Activated T-helper 9 cell treated with anti-CD3 and anti-CD28 coated beads, Interleukin-2, amount 50 U/mL, for 16 hours (primary cell): ENCODE measurements at places on chromosomes 7 and 10.

DNA sequence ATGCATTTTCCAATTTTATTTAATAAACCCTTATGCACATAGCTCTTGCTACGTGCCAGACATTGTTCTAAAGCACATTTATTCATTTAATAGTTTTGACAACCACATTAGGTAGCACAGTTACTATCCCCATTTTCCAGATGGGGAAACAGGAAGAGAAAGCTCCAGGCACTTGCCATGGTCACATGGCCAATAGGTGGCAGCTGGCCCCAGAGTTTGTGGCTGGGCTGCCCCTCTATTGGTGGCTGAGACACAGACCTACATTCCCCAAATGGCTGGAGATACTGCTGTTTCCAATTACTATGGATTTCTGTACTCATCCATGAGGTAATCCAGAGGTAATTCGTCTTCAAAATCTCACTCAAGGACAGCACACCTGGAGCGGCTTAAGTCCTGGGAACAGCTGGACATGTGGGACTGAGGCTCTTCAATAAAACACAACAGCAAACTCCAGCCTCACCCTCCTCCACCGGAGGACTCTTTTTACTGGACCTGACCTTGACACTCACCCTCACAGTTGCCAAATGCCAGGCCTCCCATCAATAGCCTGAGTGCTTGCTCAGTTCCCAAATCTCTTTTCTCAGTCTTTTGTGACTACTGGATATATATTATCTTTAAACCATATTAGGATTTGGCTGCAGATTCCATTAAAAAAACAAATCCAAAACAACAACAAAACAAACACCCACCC lies 106.1 kb downstream of the CLEC2L start:
- no peak for DNase-seq

- no peak for DNase-seq
Measured at GRCh38 chr7:92678291-92678920, 88.2 kb upstream of the FAM133B start.

DNA sequence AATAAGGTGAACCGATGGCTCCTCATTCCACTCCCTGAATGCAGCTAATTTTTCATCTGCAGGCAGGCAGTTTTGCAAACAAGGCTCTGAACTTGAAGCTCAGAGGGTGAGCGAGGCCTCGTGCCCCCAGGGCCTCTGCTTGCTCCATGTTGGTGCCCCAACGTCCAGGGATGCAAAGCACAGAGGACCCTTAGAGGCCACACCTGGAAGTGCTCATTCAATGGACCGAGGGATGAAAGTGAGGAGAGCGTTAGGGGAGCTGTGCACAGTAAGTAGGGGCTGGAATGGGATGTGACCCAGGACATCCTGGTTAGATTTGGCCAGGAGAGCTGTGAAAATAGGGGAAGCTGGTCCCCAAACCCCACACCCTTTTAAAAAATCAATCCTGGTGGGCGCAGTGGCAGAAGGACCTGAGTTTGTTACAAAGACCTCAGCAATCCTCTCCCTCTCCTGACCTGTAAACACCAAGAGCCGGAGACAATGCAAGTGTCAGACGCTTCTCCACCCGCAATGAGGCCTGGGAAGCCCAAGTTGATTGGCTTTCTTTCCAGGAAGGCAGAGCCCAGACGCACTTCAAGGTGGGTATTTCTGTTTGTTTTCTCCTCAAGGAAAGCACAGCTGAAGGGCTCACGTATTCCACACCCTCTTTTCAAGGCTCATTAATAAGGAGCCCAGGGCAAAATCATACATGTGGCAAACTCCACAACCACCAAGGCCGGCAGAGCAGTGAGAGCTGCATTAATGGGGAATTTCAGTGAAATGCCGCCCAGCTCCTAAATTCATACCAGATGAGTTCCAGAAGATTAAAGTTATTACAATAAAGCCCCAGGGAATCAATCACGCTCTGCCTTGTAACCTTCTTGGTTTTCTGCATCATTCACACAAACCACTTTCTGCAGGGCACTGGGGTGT lies 14.1 kb upstream of the CXCL12 start:
- DNase-seq, result no peak

DNA sequence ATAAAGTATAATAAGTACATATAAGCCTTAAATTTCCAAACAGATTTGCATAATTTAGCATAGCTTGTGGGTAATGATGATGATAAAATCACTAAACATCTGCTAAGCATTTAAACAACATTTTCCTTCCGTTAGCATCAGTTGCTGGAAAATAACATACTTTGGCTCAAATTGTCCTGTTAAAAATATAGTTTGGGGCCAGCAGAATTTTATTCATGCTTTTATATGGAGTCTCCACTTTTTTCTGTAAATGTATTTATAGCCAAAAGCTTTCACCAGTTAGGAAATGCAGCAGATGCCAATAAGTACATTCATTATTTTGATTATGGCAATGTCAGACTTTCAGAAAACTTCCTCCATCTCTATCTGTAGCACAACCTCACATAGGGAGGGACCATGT lies 107.2 kb downstream of the CNTNAP2 start:
- no peak for DNase-seq

GRCh38 chr7:128739990-128740682 lies 977 bp downstream of the CALU start:
- DNase-seq, result no peak

GRCh38 chr10:14654821-14655382 lies 119.8 kb downstream of the FAM107B start:
- no peak for DNase-seq

- DNase-seq, result no peak
Measured at GRCh38 chr7:43590862-43591557, 8.1 kb downstream of the STK17A start.

GRCh38 chr10:110617425-110618229 lies 26.5 kb upstream of the RBM20 start:
- no peak for DNase-seq

DNA sequence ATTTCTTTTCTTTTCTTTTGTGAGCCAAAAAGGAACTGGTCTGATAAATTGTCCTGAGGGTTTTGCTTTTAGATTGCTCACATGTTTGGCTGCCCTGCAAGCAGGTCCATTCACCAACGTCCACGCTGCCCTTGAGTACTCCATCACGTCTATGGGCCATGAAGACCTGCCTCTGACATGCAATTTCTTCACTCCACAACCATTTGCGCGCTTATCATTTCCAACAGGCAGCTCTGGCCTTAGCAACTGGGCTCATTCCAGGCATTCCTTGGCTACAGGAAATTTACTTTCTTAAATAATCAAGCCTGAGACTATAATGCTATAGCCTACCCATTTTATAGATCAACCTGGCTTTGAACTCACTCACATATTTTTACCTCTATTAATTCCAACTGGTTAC lies 408.3 kb upstream of the C7orf33 start:
- no peak for DNase-seq

- DNase-seq, result no peak
Measured at GRCh38 chr10:16992611-16993119, 136.9 kb downstream of the CUBN start.

- DNase-seq, result no peak
Measured at GRCh38 chr7:27099453-27100370, 2.8 kb downstream of the HOXA2 start.

GRCh38 chr10:88526501-88527105 lies 56.5 kb downstream of the RNLS start:
- no peak for DNase-seq

DNA sequence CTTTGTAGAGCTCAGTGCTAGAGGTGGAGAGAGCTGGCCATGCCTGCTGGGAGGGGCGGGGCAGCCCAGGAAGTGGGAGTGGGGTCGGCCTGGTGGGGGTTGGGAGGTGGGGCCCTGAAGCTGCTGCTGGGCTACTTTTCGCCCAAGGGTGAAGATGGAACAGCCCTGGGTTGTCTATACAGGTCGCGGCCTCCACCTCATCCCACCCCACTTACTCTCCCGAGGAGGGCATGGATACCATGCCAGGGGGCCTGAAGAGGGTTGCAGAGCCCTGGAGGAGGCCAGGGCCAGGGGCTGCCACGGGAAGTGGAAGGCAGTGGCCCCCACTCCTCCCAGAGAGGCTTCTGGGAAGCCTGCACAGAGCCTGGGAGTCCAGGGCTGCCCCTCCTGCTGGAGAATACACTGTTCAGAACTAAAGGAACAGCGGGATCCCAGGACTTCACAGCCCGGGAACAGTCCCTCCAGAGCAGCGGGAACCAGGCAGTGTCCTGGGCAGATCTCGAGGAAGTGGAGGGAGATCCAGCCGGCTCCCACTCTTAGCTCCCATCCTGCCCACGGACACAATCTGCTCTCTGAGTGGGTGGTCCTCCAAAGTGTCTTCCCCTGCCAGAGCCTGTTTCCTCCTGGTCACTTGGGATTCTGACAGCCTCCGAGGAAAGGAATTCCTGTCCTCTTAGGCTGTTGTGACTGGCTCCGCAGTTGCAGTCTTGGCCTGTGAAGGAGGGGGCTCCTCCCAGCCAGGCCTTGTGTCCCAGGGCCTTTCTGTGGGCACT lies 23.5 kb downstream of the MAT1A start:
- DNase-seq, result no peak
